K562 (cell line): ENCODE measurements at places on chromosomes 5 and 9. TPM values are rescaled to one million over a fixed set of nuclear protein-coding genes. Genes with fewer than 3 reads are reported as not detected.

- DNase-seq, result peak; percentile 17
Measured at GRCh38 chr5:133319905-133320520, 268.2 kb downstream of the HSPA4 start.

- DNase-seq, result no peak
Measured at GRCh38 chr9:134496413-134497282, 145.0 kb upstream of the COL5A1 start.

PRELID2 gene
- total RNA-seq, result 20.1 and 23.7 TPM in 2 replicates

KCNMB1 gene
- total RNA-seq, result not detected in 2 replicates
